K562 (cell line): ENCODE measurements at places on chromosomes 7 and 10. TPM values are rescaled to one million over a fixed set of nuclear protein-coding genes. Genes with fewer than 3 reads are reported as not detected.

BEND7 gene
- total RNA-seq: 8.2 and 10.1 TPM in 2 replicates

CTBP2 gene
- total RNA-seq: 6.5 and 8.8 TPM in 2 replicates

SAP25 gene
- 3.2 and 5.3 TPM in 2 replicates for total RNA-seq

ADAP1 gene
- total RNA-seq: 0.47 and 0.54 TPM in 2 replicates

UPK3B gene
- 0.38 TPM in 1 of 2 replicates, not detected in the other for total RNA-seq

ZNF32 gene
- total RNA-seq: 20.3 and 22.3 TPM in 2 replicates
